Effector CD4-positive, alpha-beta T cell (primary cell): ENCODE measurements at places on chromosomes 4 and X.

- DNase-seq: no peak
Measured at GRCh38 chr4:28557755-28558154, 1697.1 kb downstream of the STIM2 start.

DNA sequence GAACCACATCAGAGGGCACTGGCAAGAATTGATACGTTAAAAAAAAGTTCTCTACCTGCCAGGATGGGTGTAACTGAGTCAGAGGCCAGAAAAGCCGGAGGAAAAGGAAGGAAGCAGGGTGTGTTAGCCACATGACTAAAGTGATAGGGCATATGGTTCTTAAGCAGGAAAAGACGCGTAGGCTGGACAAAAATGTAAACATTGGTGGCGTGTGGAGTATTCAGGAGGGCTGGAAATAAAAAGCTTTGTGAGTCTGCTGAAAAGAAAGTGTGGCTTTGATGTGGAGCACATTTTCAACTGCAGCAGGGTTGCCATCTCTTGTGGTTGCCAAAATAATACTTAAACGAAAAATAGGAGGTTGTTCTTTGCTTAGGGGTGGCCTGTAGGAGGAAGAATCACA, 186.5 kb upstream of the RPL34 start:
- peak; percentile 3 for DNase-seq

- DNase-seq: no peak
Measured at GRCh38 chr4:78926826-78927225, 12.4 kb downstream of the PAQR3 start.

DNA sequence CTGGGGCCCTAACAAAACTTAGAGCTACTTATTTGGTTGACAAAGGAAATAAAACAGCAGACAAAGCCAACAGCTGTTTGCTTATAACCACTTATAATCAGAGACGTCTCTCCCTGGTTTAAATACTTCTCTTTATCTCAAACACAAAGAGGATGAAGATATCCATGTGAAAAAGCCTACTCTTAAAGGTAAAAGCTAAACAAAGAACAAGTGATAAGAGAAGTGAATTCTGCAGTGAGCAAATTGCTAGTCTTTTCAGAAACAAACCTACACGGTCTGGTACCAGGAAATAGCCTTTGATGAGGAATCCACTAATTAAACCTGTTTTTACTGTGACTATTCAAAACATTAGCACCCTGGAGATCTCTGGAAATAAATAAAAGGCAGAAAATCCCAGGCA, 46.7 kb downstream of the GRIA3 start:
- no peak for DNase-seq
